ENCODE measurements at places on chromosomes 2 and 18. TPM values are rescaled to one million over a fixed set of nuclear protein-coding genes. Genes with fewer than 3 reads are reported as not detected.
A peak's percentile ranks its signal among the peaks of the same experiment; 100 is the strongest.

The AQP12A gene
- total RNA-seq: not detected

- H3K36me3 ChIP-seq: peaks cover 14% of the 10 kb centered on the region
- no peak overlapping the region for H3K4me3 ChIP-seq
- H3K27ac ChIP-seq: no peak overlapping the region
- H3K27me3 ChIP-seq: no peaks in the 10 kb centered on the region
- peaks cover 68% of the 10 kb centered on the region for H3K4me1 ChIP-seq
Observed at GRCh38 chr2:69166812-69167468, 154.0 kb downstream of the ANTXR1 start.

The LINC00305 gene
- not detected for total RNA-seq

The EMX1 gene
- not detected for total RNA-seq

GRCh38 chr2:951224-952006 is 766 bp downstream of the SNTG2 start:
- H3K27me3 ChIP-seq: peaks cover 40% of the 10 kb centered on the region
- DNase-seq: peak; percentile 6
- H3K27ac ChIP-seq: no peak overlapping the region
- H3K4me3 ChIP-seq: no peak overlapping the region
- H3K36me3 ChIP-seq: no peaks in the 10 kb centered on the region
- H3K4me1 ChIP-seq: no peaks in the 10 kb centered on the region

DNA sequence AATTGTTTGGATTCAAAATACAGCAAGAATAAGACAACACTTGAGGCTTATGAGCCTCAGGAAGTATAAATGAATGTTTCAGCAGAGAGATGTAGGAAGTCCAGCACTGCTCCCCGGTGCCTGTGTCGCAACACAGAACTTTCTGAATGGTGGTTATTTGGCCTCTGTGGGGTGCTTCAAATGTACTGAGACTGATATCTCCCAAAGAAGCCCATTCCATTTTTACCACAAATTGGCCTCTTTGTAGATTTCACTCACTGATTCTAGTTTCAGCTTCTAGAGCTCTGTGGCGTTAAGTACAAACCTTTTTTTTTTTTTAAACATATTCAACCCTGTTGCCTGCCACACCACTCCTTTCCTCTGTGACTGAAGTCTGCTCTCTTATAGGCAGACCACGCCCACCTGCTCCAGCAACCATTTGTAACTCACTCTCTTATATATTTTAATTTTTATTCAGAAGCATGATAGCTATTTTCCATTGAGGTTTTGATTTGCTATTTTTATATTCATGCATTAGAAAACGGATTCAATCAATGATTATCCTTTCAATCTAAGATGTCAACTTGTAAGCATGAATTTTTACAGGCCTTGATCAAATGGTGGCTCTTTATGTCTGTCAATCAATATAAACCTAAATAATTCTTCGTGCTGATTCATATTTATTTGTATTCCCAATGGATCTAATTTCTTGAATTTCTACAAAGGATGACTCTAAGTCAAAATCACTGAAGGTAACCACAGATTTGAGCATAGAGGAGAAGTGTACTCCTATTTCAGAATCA is 277.1 kb upstream of the CCDC68 start:
- H3K4me3 ChIP-seq: no peak overlapping the region
- no peak overlapping the region for H3K27ac ChIP-seq

DNA sequence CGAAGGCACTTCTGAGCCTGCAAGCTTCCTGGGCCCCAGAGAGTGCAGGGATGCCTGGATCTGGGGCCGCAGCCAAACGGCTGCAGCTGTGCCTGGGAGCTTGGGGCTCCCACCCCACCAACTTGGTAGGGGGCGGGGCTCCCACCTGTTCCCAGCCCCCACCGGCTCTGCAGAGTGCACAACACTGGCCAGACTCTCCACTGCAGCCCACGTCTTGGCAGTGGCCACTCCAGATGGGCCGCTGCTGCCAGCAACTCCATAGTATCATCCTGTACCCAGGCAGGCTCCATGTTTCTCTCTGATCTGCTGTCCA is 9.9 kb downstream of the DYSF start:
- H3K4me3 ChIP-seq: no peak overlapping the region
- no peaks in the 10 kb centered on the region for H3K4me1 ChIP-seq
- peaks cover 46% of the 10 kb centered on the region for H3K27me3 ChIP-seq
- H3K36me3 ChIP-seq: no peaks in the 10 kb centered on the region

GRCh38 chr18:48597671-48598070 is 58.8 kb downstream of the CTIF start:
- DNase-seq: no peak
- H3K36me3 ChIP-seq: no peaks in the 10 kb centered on the region
- H3K4me1 ChIP-seq: peaks cover 12% of the 10 kb centered on the region
- H3K4me3 ChIP-seq: no peak overlapping the region

DNA sequence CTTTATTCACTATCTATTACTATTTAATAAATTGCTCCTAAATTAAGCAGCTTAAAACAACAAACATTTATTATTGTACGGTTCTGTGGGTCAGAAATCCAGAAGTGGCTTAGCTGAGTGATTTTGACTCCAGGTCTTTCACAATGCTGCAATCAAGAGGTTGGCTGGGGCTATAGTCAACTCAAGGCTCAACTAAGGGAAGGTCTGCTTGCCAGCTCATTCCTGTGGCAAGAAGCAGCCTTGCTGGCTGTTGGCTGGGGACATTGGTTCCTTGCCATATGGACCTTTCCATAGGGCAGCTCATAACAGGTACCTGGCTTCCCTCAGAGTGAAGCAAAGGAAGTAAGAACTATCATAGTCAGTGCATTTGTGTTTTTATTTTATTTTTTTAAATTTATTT is 5.0 kb upstream of the MRPL19 start:
- 0 out of 2 replicates have a peak overlapping the region, but pooled peaks have one; percentile 67 for H3K27ac ChIP-seq
- no peak overlapping the region for H3K4me3 ChIP-seq
- 0 out of 2 replicates have a peak, but pooled peaks cover 8% of the 10 kb centered on the region for H3K27me3 ChIP-seq
- H3K36me3 ChIP-seq: no peaks in the 10 kb centered on the region

The VSNL1 gene
- not detected for total RNA-seq

The KCNS3 gene
- 2.9 TPM for total RNA-seq

- H3K27ac ChIP-seq: no peak overlapping the region
- H3K27me3 ChIP-seq: no peaks in the 10 kb centered on the region
Observed at GRCh38 chr2:107072150-107072940, 186.4 kb upstream of the ST6GAL2 start.

The ASB18 gene
- not detected for total RNA-seq

The ABCG5 gene
- total RNA-seq: not detected

The AQP12B gene
- not detected for total RNA-seq

GRCh38 chr2:161316701-161317100 is 8.5 kb downstream of the PSMD14 start:
- peak; percentile 31 for DNase-seq
- no peak overlapping the region for H3K4me3 ChIP-seq
- H3K27me3 ChIP-seq: no peaks in the 10 kb centered on the region
- H3K27ac ChIP-seq: no peak overlapping the region
- 0 out of 2 replicates have a peak, but pooled peaks cover 6% of the 10 kb centered on the region for H3K4me1 ChIP-seq

DNA sequence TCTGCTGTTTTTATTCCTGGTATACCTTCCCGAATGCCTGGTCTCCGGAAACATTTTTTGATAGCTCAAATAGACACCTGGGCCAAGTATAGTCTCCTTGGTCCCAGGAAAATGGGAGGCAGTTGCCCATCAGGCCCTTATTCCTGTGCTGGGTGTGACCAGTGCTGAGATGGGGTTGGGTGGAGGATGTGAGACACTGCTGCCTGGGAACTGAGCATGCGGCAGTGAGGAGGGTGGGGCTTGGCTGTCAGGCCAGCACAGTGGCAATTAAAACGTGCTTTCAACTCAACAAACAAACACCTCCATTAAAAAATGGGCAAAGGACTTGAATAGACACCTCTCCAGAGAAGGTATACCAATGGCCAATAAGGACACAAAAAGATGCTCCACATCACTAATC is 12.5 kb downstream of the KLHL29 start:
- no peaks in the 10 kb centered on the region for H3K27me3 ChIP-seq
- H3K27ac ChIP-seq: no peak overlapping the region
- no peaks in the 10 kb centered on the region for H3K36me3 ChIP-seq
- DNase-seq: no peak
- no peak overlapping the region for H3K4me3 ChIP-seq

DNA sequence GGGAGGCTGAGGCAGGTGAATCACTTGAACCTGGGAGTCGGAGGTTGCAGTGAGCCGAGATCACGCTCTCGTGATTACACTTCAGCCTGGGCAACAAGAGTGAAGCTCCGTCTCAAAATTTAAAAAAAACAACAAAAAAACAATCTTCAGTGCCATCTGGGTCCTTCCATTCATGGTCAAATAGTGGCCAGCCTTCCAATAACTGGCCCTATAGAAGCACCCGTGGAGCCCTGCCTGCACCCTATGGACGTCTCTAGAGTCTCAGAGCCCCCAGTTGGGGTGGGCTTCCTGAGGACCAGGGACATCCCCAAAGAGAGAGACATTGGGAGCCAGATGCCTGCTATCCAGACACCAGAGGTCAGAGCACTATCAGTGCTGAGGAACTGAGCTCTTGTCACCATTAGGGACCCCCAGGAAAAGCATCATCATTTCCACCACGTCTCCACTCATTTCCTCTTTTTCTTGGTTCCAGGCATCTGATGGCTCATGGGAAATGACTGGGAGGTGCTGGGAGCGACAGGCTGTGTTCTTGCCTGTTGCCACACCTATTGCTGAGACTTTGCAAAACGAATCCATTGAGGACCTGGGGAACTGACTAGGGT is 9.4 kb downstream of the NEU2 start:
- H3K4me3 ChIP-seq: no peak overlapping the region
- no peaks in the 10 kb centered on the region for H3K36me3 ChIP-seq
- no peak for DNase-seq
- H3K27me3 ChIP-seq: no peaks in the 10 kb centered on the region
- H3K4me1 ChIP-seq: no peaks in the 10 kb centered on the region
- H3K27ac ChIP-seq: no peak overlapping the region

DNA sequence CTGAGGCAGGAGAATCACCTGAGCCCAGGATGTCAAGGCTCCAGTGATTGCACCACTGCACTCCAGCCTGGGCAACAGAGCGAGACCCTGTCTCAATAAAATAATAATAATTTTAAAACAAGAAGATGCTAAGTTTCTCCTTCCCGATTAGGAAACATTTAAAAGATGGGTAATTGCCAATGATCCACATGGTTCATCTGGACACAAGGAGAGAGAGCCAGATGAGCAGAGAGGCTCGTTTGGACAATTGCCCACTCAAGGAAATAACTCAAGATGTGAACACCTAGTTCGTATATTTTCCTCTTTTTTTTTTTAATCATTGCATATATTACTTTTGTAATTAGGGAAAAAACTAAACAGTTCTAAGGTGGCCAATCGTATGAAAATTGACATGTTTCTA is 3.6 kb upstream of the ACTG2 start:
- no peaks in the 10 kb centered on the region for H3K4me1 ChIP-seq
- H3K27me3 ChIP-seq: peaks cover 88% of the 10 kb centered on the region
- H3K27ac ChIP-seq: no peak overlapping the region
- H3K4me3 ChIP-seq: no peak overlapping the region
- H3K36me3 ChIP-seq: no peaks in the 10 kb centered on the region

- DNase-seq: no peak
- peaks cover 24% of the 10 kb centered on the region for H3K27me3 ChIP-seq
- H3K27ac ChIP-seq: no peak overlapping the region
Observed at GRCh38 chr2:26172189-26172870, 558 bp upstream of the GAREM2 start.
